ENCODE measurements at places on chromosomes 6 and 20. TPM values are rescaled to one million over a fixed set of nuclear protein-coding genes. Genes with fewer than 3 reads are reported as not detected.

DNA sequence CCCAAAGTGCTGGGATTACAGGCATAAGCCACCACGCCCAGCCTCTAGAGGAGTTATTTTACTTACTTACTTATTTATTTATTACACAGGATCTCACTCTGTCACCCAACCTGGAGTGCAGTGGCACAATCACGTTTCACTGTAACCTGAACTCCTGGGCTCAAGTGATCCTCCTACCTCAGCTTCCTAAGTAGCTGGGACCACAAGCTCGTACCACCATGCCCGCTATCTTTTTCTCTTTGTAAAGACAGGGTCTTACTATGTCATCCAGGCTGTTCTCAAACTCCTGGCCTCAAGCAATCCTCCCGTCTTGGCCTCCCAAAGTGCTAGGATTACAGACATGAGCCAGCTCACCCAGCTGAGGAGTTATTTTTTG is 1.6 kb upstream of the TRIB3 start:
- no peak for DNase-seq

- DNase-seq, result no peak
These were observed 196.5 kb upstream of the RAB32 start for GRCh38 chr6:146347090-146347489.

DNA sequence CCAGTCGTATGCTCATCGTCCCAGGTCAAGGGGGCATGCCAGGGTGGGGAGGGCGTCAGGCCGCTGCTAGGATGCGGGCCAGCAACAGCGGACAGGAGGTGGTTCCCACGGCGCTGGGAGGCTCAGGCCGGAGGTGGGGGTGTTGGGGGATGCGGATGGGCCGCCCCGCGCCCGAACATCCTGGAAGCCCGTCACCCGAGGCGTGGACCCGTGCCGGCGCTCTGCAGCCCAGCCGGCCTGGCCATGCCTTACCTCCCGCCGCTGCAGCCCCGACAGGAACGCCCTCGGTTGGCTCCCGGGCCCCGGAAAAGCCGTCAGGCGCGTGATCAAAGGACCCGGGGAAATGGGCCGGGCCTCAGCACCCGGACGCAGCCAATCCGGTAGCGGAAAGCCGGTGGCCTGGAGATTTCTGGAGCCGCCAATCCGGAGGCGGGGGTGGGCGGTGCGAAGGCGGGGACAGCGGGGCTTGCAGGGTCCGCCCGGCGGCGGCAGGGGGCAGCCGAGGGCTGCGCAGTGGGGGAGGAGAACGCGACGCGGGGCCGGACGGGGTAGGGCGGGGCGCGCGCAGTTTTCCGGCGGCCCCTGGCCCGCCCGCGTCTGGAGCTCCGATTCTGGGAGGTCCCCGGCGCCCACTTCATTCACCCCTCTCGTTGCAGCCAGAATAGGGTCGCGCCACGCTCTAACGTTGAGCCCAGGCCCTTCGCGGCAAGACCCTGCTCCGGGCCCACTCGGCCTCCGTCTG is at the start of gene SMIM29:
Gene SMIM29 (minus strand): TSS at position 280 of the 742 bp plus-strand sequence. CDS start 1,215 bp downstream, outside the sequence.
- peak; percentile 95 for DNase-seq

Gene PHACTR1
- 5.3 TPM for polyA plus RNA-seq

GRCh38 chr6:57247603-57248002 is 25.5 kb upstream of the RAB23 start:
- DNase-seq, result no peak

DNA sequence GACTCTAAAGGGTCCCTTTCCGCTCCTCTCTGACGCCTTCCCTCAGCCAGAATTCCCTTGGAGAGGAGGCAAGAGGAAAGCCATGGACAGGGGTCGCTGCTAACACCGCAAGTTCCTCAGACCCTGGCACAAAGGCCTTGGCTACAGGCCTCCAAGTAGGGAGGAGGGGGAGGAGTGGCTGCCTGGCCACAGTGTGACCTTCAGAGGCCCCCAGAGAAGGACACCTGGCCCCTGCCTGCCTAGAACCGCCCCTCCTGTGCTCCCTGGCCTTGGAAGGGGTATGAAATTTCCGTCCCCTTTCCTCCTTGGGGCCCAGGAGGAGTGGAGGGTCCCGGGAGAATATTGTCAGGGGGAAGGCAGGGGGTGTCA is 2.7 kb downstream of the VEGFA start:
- DNase-seq, result peak; percentile 39

Gene PMEPA1
- polyA plus RNA-seq, result 18.3 TPM

DNA sequence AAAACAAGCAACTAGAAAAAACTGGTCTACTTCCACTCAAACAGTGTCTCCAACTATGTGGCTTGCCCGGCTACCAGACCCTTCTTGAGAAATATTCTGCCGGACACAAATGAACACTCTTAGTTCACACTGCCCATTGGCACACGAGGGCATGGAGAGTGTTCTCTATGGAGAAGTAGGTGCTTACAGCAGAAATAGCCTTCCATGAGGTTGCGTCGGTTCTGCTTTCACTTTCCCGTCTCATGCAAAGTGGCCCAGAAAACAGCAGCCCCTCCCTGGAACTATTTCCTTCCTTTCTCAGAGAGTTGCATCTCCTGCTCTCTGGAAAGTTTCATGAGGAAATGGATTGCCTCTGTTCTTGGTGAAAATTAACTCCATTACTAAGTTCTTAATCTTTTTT is 9.5 kb upstream of the HLA-DOA start:
- DNase-seq, result peak; percentile 45

- DNase-seq, result no peak
These were observed 48.3 kb upstream of the EEF1A1 start for GRCh38 chr6:73569121-73569520.

DNA sequence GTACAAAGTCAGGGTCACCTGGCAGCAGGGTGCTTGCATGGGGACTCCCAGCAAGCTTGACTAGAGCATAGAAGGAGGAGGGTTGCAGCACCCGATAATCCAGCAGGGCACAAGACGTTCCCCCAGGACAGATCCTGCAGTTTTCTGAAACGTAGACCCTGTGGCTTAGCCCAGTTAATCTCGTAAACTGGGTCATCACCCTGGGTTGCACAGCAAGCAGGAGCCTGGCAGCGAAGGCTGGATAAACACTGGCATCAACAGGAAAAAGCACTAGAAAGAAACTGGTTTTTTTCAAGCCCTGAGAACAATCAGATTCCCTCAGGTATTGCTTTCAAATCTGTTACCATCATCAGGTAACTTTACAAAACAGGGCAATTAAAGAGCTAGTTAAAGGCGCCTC is 92.6 kb downstream of the PDE7B start:
- DNase-seq, result no peak

Gene SIGLEC1
- polyA plus RNA-seq, result 4.8 TPM

DNA sequence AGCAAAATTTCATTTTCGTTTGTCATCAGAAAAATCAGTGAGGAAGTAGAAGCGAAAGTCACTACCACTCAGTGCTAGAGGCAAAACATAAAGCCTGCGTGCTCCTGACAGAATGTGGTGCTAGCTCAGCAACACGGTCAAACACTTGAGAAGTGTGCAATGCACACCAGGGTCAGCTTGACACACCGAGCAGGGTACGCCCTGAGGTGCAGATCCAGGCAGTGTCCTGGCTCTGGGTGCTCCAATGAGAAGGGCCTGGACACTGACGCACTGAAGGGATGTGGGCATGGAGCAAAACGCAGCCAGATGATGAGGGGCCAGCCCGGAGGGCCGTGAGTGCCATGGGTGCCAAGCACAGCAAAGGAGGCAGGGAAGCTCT is 5.9 kb downstream of the RNASET2 start:
- DNase-seq, result no peak

Gene SLC52A3
- polyA plus RNA-seq, result not detected

DNA sequence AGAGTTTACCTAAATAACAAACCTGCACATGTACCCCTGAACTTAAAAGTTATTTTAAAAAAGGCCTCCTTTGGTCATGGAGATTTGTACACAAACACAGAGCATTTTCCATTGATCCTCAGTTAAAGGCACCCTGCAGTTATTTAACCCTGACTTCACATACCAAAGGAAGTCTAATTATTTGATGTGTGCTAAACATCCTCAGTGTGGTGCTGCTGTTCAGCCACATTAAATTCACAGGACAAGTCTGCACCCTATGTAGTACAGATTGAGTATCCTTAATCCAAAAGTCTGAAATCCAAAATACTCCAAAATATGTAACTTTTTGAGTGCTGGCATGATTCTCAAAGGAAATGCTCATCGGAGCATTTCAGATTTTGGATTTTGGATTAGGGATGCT is 21.4 kb downstream of the KCNQ5 start:
- no peak for DNase-seq

- no peak for DNase-seq
These were observed 58.9 kb downstream of the ID4 start for GRCh38 chr6:19895866-19896692.

Gene APOM
- polyA plus RNA-seq, result 3.7 TPM

- DNase-seq, result no peak
These were observed 10.6 kb downstream of the DDR1 start for GRCh38 chr6:30894935-30895334.

DNA sequence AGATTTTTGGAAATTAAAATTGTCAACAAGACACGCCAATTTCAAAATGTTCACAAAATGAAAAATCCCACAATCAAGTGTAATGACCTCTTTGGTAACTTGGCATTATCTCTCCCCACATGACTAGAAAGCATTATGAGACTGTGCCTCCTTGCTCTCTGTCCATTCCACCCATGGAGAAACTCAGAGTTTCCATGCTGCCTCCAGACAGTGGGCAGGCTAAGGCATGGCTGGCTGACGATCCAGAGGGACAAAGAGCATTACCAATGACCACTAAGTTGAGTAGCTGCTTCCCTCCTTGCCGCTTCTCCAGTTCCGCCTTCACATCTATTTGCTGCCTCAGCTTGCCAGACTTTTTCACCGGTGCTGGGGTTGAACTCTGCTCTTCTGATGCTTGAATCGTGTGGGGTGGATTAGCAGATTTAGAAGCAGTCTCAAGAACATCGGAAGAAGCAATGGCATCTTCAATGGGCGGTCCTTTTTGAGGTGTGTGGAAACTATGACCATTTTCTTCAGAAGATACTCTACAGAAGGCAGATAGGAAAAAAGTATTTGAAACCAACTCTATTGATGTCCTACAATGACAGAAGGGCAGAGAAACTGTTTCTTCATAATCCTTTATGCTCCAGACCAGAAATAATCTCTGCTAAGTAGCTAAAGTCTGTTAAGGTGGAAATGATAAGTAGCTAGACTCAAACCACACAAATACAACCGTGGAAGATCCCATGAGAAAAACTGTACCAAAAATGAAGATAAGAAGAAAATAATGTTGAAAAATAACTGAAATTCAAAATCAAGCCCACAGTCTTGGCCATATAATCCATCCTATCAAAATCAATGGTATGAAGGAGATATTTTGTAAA is 47.5 kb upstream of the ALDH8A1 start:
- no peak for DNase-seq

GRCh38 chr6:38786486-38786885 is 71.4 kb downstream of the DNAH8 start:
- DNase-seq, result no peak

Gene LPIN3
- 5.0 TPM for polyA plus RNA-seq

Gene FOXF2
- 0.32 TPM for polyA plus RNA-seq

Data from muscle of arm (tissue), 14 donors.